ENCODE measurements at places on chromosomes 5 and 9. TPM values are rescaled to one million over a fixed set of nuclear protein-coding genes. Genes with fewer than 3 reads are reported as not detected.

The PRDM9 gene
- not detected for total RNA-seq

The CCNO gene
- not detected for total RNA-seq

The CORO2A gene
- total RNA-seq = 1.2 TPM

The THBS4 gene
- 0.18 TPM for total RNA-seq

The AGXT2 gene
- not detected for total RNA-seq
